ENCODE measurements at places on chromosomes 2 and 18.

- no peak for DNase-seq
Observed at GRCh38 chr2:187079901-187080300, 230.9 kb upstream of the ZSWIM2 start.

GRCh38 chr2:199772035-199772976 lies 78.7 kb downstream of the FTCDNL1 start:
- DNase-seq, result no peak

GRCh38 chr2:60998628-60999545 lies 18.6 kb upstream of the PEX13 start:
- peak; percentile 12 for DNase-seq

DNA sequence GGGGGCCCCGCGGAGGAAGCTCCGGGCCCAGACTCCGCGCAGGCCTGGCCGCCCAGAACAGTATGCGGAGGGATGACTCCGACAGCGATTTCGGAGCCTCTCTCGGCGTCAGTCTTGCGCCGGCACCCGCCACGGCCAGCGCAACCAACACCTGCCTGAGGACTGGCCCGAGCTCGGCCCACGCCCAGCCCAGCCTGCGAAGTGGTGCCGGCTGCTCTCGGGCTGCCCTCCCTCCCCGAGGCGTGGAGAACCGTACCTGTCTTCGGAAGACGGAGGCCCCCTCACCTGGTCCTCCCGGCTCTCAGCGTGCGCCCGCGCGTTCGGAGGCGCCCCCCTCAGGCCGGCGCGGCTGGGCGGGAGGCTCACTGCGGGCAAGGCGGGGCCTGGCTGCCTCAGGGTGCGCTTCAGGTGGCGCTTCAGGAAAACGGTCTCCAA lies at the start of gene M1AP:
Gene M1AP (minus strand): TSS at position 322 of the 435 bp plus-strand sequence. CDS start 8,055 bp downstream, outside the sequence.
- no peak for DNase-seq

DNA sequence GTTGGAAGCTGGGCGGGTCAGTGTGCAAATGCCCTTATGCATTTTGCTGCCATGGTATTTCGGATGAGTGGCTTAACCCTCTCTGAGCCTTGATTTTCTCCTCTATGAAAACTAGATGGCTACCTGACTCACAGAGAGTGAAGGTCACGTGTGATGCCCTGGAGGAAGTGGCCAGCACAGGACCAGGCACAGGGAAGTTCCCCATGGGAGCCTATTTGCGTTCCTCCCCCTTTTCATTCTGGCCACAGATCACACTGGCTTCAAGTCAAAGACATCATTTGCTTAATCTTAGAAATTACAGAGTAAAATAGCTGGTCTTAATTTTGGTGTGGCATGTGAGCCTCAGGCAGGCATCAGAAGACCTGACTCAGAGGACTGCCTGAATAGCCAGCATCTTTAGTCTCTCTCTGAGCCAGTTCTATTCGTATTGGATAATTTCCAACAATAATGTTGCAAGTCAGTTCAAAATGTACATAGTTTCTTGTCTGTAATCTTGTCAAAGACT lies 57.6 kb upstream of the CD302 start:
- DNase-seq, result no peak

DNA sequence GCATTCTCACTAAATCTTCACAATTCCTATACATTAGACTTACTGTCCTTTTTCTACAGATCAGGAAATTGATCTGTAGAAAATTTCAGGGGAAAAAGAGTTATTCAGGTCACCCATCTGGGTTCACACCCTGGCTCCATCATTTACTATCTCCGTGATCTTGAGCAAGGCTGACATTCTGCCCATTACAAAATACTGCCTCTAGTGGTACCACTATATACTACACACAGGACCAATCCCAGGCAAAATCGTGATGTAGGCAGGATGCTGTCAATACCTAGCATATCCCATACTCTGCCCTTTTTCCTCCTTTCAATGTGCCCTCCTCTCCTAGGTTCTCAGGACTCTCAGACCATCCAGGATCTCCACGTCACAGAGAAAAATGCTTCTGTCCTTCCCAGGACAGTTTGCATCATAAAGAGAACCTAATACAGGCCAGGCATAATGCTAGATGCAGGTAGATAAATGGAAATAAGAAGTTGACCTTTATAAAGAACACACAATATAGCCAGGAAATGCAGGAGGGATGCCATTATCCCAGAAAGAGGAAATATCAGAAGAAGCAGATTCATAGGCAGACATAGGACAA lies 101.9 kb downstream of the CDH20 start:
- DNase-seq, result peak; percentile 18
